ENCODE measurements at places on chromosomes 1 and 21.
A peak's percentile ranks its signal among the peaks of the same experiment; 100 is the strongest.

DNA sequence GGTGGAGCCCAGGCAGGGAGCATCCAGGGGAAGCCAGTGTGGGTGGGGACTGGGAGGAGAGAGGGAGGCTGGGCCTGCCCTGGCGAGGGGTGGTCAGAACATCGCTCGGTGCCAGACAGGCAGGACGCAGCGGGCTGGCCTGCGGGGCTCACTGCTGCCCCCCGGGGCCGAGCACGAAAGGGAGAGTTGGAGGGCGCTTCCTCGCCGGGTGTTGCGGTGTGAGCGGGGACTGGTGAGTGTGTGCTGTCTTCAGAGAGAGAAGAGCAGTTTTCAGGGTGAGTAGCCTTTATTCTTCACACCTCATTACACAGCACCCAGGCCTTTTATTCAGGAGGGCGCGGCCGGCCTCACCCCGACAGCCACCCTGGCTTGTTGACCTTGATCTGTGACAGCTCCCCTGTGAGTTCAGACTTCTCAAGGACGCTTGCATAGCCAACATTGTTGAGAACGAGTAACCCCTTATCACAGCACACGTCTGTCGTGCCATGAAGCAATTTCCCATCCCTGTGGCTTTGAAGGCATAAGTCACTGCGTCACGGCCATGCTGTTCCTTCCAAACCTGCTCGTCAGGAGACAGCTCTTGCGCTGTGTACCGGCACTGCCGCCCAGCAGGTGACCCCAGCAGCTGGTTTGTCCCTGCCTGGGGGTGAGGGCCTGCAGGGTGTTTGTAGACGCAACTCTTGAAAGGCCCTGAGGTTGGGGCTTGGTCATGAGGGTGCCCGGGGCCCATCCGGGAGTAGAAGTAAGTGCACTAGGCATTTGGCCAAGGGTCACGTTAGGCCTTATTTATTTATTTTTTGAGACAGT, 54.6 kb downstream of the PRKCZ start:
- no peak for DNase-seq

- no peak for DNase-seq
Observed at GRCh38 chr1:25485536-25486411, 55.1 kb downstream of the MACO1 start.

DNA sequence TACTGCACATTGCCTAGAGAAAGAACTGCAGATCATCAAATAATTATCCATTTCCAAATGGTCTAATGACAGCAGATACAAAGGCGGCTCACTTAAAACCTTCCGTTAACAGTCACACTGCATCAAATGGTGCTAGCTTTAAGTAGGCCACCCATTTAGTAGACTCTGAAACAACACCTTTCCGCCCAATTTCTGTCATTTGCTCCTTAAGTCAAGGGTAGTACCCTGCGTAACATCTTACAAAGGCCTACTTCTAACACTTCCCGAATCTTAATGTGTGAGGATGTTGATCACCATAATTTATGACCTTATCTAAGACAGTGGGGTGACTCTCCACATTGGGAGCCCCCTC, 692 bp upstream of the RALGPS2 start:
- no peak for DNase-seq

- no peak for DNase-seq
Observed at GRCh38 chr1:92323473-92324453, 24.9 kb downstream of the RPAP2 start.

GRCh38 chr1:167659881-167660280, 29.8 kb downstream of the RCSD1 start:
- DNase-seq = no peak

- DNase-seq = no peak
Observed at GRCh38 chr1:34054920-34055319, 110.1 kb downstream of the CSMD2 start.

GRCh38 chr1:199590708-199591107, 436.8 kb upstream of the NR5A2 start:
- DNase-seq = no peak

DNA sequence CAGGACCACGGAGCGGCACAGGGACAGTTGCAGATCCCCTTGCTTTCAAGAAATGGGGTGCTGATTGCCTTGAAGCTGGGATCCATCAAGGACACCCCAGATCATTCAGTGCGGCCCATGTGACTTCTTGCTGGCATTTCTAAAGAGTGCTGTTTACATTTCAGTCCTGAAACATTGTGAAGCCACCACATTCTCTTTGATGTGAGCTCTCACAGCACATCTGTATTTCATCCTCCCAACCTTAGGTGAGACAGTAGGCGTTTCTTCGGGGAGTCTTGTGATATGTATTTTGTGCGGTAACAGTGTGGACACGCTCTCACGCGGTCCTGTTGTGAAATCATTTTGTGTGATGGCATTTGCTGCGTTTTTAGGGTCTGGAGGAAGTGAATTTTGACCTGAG, 57.2 kb downstream of the CACHD1 start:
- no peak for DNase-seq

DNA sequence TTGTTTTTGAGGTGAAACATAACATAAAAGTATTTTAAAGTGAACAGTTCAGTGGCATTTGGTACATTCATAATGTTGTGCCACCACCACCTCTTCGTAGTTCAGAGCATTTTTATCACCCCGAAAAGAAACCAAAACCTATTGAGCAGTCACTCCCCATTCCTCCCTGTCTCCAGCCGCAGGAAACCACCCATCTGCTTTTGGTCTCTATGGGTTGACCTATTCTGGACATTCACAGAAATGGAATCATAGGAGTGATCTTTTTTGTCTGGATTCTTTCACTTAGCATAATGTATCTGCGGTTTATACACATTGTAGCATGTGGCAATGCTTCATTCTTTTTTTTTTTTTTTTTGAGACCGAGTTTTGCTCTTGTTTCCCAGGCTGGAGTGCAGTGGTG, 141.2 kb downstream of the VPS13D start:
- DNase-seq = no peak

DNA sequence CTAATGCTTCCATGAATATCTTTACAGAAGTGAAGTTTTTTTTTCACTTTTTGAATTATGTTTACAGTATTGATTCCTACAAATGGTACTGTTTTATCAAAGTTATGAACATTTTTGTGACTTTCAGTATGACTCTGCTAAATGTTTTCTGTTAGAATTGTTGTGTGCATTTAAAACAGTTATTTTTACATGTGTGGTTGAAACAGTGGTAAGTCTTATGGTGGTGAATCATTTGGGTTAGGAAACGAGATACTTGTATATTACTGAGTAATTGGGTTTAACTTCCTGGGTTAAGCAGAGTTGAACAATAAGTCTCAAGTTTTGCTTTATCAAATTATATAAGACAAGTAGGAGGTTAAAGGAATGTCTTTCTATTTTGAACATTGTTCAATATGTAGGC, 66.8 kb downstream of the VPS13D start:
- no peak for DNase-seq

- DNase-seq = no peak
Observed at GRCh38 chr1:53126495-53126894, 15.9 kb downstream of the SLC1A7 start.

GRCh38 chr1:239219679-239220078, 166.7 kb upstream of the CHRM3 start:
- no peak for DNase-seq

GRCh38 chr1:119046785-119047438, 58.8 kb upstream of the TBX15 start:
- no peak for DNase-seq

DNA sequence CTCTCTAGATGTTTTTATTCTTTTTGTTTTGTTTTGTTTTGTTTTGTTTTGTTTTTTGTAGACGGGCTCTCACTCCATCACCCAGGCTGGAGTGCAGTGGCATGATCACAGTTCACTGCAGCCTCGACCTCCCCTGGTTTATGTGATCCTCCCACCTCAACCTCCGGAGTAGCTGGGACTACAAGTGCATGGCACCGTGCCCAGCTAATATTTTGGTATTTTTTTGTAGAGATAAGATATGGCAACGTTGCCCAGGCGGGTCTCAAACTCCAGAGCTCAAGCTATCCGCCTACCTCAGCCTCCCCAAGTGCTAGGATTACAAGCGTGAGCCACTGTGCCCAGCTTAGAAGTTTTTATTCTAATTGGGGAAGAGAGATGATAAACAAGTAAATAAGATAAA, 13.3 kb upstream of the TP53BP2 start:
- no peak for DNase-seq

GRCh38 chr1:145963265-145964019, 933 bp downstream of the ANKRD34A start:
- peak; percentile 18 for DNase-seq

DNA sequence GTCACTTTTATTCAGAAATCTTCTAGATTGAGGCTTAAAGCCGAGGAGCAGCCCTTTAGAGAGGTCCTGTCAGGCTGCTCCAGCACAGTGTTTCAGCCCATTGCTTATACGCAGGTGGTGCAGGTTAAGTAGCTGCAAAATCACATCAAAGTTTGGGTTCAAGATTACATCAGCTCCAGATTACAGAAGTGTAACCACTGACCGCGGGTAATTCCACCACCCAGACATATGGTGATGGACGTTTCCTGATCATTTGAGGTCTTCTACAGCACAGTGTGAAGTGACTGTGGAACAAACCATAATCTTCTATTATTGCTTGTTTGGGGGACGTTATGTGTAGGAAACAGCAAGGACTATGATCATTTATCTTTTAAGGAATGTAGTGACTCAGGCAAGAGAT, 11.8 kb downstream of the C1orf115 start:
- DNase-seq = no peak

DNA sequence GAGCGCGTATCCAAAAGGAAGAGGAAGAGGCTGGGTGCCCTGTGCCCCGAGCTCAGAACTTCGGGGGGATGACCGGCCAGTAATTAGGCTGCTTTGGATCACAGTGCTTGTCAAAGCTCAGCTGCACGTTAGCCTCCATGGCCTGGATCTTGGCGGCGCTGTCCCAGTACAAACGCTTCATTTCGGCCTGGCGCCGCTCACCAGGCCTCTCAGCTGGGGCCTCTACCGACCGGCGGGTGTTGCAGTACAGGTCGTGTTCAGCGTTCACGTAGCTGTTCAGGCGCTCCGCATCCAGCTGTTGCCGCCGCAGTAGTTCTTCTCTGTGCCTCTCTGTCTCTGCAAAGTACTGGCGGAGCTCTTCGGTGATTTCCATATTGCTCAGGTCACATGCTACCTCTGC, 1.4 kb upstream of the ZNF326 start:
- no peak for DNase-seq

DNA sequence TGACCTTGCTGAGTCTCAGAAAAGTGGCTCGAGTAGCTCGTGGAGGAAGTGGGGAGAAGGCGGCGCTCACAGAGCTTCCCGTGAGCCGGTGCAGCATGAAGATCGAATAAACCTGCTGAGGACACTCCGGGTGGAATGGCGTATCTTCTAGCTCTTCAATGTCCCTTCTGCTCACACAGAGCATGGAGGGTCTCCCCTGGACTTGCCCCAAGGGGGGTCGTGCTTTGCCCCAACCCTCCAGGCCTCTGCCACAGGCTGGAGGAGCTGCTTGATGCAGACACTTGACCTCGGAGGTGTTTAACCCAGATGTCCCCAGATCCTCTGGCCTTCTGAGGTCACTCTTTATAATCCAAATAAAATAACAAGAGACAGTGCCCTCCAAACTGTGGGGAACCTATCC, 2.2 kb upstream of the KRTAP10-12 start:
- peak; percentile 34 for DNase-seq

DNA sequence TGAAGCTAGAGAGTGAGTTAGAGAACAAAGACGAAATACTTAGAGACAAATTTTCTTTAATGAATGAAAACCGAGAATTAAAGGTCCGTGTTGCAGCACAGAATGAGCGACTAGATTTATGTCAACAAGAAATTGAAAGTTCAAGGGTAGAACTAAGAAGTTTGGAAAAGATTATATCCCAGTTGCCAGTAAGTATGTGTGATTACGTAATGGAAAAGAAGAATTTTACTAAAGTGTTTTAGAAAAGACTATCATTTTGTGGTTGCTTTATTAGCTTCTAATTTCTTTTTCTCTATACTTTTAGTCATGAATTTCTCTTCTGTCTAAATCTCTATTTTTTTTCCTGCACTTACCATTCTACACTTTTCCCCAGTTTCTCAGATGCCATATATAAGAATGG, 26.7 kb downstream of the CCDC18 start:
- no peak for DNase-seq

DNA sequence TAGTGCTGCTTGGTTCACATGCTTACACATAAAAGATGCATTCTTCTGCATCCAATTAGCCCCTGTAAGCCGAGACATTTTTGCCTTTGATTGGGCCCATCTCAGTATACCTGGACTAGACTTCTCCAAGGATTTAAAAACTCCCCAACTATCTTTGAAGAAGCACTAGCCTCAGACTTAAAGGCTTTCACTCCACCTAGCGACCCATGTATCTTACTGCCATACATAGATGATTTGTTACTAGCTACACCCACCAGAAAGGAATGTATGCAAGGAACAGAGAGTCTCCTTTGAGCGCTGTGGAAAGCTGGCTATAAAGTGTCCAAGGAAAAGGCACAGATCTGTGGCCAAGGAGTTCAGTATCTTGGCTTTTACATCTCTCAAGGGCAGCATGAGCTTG, 91.7 kb downstream of the LIPI start:
- DNase-seq = no peak

DNA sequence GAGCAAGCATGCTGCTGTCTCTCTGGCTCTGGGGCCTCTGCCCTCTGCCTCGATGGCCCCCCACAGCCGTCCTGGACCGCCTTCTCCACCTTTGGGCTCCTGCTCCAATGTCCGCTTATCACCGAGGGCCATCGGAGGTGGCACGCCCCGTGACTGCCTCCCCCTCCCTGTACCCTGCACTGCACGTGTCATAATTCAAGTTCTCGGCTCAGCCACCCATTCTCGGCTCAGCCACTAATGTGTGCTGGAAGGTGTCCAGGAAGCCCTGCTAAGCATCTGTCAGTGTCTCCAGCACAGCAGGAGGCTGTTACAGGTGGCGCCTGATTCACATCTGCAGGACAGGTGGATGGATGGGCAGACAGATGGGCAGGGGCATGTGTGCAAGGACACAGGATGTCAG, 45.5 kb downstream of the TP73 start:
- DNase-seq = no peak

DNA sequence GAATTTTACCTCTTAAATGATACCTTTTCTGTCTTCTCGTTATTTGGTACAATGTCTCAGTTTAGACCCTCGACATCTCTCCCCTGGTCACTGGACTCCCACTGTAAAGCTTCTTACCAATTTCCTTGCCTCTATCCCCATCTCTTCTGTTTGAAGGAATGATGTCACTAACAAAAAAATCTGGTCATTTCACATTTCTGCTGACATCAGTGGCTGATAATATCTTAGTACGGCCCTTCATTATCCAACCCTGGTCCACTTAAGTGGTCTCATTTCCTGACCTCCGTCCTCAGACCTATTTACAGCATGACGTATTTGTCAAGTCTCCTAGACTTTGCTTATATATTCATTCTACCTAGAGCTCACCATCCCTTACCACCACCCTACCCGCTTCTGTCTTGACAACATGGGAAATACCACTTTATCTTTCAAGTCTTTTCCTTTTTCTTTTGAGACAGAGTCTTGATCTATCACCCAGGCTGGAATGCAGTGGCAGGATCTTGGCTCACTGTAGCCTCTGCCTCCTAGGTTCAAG, 60.9 kb downstream of the C1orf21 start:
- no peak for DNase-seq

- DNase-seq = no peak
Observed at GRCh38 chr1:187042538-187042937, 213.8 kb downstream of the PLA2G4A start.

- DNase-seq = no peak
Observed at GRCh38 chr1:205225901-205226765, 1.6 kb upstream of the TMCC2 start.
